ENCODE measurements at places on chromosomes 3 and 15.
A peak's percentile ranks its signal among the peaks of the same experiment; 100 is the strongest.

- no peak for DNase-seq
Observed at GRCh38 chr3:45546126-45546620, 48.4 kb upstream of the LIMD1 start.

DNA sequence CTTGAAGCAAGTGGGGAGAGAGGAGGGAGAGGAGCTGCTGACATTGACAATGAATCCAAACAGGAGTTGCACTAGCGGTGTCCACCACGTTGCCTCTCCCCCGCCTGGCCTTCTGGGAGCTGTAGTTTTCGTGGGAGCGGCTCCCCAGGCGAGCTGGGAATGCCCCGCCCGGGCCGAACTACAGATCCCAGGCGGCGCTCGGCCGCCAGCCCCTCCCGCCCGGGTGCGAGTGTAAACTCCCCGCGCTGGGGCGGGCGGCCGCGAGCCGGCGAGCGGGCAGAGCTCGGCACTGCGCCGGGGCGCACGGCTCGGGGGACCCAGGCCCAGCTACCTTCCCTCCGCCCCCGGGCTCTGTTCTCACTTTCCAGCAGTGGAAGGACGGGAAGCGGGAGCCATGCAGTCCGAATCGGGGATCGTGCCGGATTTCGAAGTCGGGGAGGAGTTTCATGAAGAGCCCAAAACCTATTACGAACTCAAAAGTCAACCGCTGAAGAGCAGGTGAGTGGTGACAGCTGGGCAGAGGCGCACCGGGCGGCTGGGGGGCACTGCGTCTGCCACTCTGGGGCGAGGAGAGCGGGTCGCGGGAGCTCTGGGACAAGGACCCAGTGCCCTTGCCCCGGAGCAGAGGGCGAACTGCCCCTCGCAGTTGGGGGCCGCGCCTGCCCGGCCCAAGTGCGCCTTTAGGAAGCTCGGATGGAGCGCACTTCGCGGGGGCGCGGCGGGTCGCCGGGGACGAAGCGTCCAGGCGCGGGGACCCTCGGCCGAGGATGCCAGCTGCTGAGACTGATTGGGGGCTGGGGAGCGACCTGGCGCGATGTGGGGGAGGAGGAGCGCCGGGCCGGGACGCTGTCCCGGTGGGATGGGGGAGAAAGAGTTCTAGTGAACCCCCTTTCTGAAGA, at the start of gene MITF:
MITF (plus strand) TSS at position 261 of the 899 bp plus-strand sequence; CDS start at position 395, 134 bp downstream.
- peak; percentile 22 for DNase-seq

- DNase-seq: no peak
Observed at GRCh38 chr3:141434255-141434654, 52.6 kb upstream of the RASA2 start.

DNA sequence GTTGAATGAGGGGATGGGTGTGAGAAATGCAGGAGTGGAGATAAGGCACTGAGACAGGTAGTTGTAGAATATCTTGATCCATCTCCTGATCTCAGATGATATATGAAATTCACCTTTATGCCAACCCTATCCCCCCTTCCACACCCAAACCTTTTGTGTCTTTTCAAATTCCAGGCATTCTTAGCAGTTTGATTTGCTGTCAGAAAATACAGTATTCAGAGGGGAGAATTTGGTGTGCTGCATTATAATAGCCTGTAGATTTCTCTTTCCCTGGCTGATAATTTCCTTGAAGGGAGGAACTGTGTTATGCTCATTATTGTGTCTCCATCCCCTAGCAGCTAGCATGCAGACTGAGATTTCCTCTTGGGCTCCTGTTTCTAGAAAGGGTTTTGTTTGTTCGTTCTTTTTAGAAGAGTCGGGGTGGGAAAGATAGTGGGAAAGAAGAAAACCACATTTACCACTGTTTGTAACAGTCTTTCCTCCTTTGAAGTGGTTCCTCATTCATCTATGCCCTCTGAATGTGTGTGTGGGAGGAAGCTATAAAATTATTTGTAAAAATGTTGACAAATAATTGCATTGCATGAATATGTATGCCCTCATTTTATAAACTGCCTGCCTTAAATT, 373.4 kb downstream of the DIPK2A start:
- no peak for DNase-seq

DNA sequence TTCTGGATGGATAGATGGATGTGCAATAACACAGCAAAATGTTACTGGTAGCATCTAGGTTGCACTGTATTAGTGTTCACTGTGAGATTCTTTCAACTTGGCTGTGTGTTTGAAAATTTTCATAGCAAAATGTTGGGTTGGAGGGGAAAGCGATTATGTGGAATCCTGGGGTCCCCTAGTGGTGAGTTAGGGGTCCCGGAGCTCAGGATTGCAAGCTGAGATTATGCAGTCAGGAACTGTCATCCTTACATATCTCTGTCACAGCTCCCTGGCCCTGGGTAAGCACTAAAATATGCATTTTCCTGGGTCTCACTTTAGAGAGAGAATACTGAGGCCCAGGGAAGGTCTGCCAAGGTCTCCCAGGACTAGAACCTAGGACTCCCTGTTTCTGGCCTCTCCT, 77.2 kb downstream of the CEMIP start:
- no peak for DNase-seq

- DNase-seq: no peak
Observed at GRCh38 chr3:100548053-100548452, 55.6 kb downstream of the TMEM45A start.

DNA sequence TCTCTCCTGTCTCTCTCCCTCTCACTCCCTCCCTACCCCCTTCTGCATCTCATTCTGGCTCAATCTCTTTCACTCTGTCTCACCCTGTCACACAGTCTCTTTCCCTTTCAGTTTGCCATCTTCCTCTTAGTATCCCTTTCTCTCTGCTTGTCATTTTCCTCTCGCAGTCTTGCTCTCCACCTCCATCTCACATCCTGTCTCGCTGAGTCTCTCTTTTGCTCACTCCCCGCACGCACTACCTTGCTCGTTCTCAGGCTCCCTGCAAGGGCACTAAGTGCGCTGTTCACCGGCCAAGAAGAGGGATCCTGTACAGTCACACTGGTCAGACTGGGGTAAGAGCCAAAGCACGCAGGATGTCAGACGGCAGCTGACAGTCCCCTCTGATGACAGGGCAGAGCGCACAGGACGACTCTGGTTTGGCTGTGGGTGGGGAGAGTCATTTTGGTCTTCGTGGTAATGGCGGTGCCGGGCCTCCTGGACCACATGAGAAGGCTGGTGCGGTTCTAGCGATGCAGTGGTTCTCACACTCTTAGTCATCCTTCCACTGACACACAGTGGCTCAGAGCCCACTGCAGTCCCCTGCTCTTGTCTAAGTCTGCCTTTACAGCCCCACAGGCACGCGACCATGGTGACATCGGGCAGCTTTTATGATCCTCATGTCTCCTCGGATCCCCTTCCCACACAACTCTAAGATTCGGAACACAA, 356.8 kb downstream of the FOXP1 start:
- peak; percentile 93 for DNase-seq

DNA sequence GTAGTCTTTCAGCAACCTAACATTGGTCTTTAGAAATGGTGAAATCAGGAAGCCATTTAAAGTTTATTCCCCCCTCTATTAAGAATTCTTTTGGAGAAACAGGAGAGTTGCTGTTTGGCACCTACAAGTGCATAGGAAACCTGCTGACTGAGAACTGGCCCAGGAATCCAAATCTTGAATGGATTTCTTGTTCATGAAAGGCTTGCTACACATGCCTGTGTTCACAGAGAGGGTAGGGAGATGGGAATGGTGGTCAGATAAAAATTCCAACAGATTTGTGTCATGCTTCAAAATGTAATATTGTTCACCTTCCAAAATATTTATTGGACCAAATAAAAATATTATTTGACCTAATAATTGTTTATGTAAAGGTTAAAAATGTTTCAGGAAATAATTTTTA, 24.2 kb upstream of the ZPLD1 start:
- DNase-seq: no peak

- DNase-seq: no peak
Observed at GRCh38 chr3:148975248-148975647, 16.1 kb upstream of the GYG1 start.

DNA sequence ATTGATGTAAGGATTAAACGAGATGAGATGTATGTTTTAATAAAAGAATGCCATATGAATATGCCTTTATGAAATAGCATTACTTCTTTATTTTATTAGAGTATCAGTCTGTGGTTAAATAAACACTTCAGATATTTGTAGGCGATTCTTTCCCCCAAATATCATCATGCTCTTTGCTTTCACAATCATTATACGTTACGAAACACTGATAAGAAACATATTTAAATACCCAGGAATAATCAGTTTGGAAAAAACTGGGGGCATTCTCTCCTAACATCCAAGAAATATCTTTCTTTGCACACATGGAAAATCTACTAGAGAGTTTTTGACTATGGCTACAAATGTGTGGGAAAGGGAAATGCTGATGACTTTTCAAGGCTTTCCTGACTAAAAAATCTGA, 4.4 kb upstream of the PLAAT1 start:
- DNase-seq: no peak

DNA sequence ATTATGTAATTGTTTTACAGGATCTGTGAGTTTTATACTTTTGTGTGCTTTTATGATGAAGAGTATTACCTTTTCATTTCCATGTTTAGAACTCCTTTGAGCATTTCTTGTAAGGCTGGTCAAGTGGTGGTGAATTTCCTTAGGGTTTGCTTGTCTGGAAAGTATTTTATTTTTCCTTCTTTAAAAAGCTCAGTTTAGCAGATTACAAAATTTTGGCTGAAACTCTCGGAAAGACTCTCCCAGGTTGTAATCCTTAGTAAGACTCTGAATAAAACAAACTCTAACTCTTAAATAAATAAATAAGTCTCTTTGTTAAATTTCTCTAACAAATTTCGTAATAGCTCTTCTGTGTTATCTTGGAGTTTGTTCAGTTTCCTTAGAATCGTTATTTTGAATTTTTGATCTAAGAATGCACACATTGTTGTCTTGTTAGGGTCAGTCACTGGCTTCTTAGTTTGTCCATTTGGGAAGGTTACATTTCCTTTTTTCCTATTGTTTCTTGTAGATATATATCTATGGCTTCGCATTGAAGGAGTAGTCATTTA, 14.7 kb upstream of the ACOX2 start:
- DNase-seq: no peak

GRCh38 chr3:68059628-68060152, 405.3 kb upstream of the SUCLG2 start:
- no peak for DNase-seq

- DNase-seq: no peak
Observed at GRCh38 chr15:55685286-55685685, 57.7 kb downstream of the PRTG start.

DNA sequence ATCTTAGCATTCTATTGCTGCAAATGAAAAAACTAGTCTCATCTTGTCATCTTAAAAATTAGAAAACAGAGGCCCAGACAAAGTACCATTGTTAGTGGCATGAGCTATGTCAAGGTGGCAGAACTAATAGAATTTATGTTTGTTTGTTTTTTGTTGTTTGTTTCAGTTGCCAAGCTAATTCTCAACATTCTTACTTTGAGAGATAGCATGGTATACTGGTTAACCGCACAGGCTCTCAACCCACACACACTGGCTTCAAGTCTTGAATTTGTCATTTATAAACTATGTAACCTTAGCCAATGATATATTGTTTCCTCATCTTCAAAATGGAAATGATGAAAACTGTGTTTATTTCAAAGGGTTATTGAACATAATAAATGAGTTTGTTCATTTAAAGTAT, 367.6 kb upstream of the PLSCR5 start:
- DNase-seq: no peak

GRCh38 chr3:115862099-115862498, 238.8 kb downstream of the GAP43 start:
- no peak for DNase-seq

GRCh38 chr15:93826790-93827189, 404.6 kb upstream of the MCTP2 start:
- DNase-seq: no peak

GRCh38 chr15:85354461-85354860, 25.9 kb upstream of the AKAP13 start:
- DNase-seq: no peak

GRCh38 chr3:24525022-24525421, 30.4 kb upstream of the THRB start:
- DNase-seq: no peak

DNA sequence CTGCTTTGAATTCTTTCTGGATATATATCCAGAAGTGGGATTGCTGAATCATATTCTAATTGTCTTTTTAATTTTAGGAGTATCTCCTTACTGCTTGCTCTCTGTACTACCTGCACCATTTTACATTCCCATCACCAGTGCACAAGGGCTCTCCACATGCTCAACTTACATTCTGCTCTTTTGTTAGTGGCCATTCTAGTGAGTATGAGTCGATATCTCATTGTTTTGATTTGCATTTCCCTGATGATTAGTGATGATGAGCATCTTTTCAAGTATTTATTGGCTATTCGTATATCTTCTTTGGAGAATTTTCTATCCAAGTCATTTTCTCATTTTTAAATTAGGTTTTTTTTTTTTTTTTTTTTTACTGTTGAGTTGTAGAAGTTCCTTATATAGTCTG, 29.5 kb downstream of the PFN2 start:
- no peak for DNase-seq

DNA sequence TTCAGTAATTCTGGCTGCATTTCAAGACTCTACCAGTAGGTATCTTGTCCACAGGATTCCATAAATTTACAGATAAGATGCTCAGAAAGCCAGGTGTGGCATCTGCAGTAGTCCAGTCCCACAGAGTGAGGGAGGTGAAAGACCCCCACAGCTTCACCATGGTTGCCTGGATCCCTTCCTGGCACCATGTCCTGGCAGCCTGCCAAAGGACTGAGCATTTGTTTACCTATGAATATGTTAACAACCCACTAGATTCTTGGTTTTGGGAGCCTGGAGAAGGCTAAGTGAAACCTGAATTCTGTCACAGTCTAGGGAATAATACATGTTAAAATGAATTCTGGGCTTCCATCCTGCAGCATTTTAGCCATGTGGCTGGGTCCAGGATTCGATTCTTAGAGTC, 14.9 kb downstream of the CHST2 start:
- DNase-seq: no peak

GRCh38 chr3:163890661-163891060, 1187.6 kb downstream of the SI start:
- DNase-seq: no peak

- DNase-seq: peak; percentile 63
Observed at GRCh38 chr3:36944641-36945270, at the start of gene TRANK1. TRANK1 (minus strand) TSS chr3:36945054; CDS start chr3:36944809, 245 bp downstream.

DNA sequence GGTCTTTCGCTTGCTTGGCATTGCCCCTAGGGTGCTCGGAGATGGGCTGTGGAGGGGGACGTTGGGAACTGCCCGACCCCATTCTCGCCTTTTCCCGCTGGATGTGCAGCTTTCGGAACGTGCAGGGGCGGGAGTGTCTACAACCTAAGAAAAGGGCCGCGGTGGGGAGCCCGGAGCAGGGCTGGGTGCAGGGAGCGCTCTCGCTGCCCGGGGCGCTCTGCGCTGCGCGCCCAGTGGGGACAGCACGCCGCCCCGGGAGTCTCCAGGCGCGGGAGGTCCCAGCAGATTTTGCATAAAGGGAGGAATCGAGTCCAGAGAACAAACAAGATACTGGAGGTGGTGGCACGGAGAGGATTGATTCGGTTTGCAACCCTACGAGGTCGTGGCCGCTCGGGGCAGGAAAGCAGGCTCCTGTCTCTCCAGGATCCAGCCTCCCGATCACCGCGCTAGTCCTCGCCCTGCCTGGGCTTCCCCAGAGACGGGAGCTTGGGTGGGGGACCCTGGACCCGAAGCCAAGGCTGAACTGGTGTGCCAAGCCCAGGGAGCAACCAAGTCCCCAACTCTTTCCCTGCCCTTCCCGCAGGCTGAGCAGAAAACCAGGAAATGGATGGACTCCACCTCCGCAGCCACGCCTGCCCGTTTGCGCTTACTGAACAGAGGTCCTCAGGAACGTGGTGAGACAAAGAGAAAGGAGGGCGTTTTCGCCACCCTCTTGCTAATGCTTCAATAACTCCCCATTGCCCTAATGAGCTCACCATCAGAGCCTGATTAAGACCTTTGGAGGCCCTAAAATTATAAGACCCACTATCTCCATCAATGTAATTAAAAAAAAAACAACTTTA, 59.7 kb downstream of the NOX5 start:
- DNase-seq: no peak
